Fibroblast of skin of scalp (primary cell): ENCODE measurements at places on chromosomes 1 and 21.

DNA sequence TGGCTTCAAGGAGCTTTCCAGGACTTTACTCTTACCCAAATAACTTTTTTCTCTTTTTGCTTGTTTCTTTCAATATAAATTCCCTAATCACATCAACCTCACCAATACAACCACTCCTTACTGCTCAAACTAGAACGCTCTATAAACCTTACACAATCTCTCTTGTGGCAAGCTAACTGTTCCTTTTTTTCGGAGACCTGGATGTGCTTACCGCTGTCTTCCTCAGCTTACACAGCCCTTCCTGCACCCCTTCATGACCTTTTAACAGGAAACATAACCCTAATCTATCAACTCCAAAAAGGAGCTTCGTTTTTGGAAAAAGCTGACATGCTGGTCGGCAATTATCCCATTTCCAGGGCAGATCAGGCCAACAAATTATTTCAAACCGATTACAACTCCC is 24.1 kb upstream of the SLC2A5 start:
- DNase-seq: no peak

- no peak for DNase-seq
These were observed 420 bp upstream of the DCDC2B start for GRCh38 chr1:32208469-32208868.

- peak; percentile 26 for DNase-seq
These were observed 1530.9 kb upstream of the B3GALT2 start for GRCh38 chr1:194717334-194717733.

DNA sequence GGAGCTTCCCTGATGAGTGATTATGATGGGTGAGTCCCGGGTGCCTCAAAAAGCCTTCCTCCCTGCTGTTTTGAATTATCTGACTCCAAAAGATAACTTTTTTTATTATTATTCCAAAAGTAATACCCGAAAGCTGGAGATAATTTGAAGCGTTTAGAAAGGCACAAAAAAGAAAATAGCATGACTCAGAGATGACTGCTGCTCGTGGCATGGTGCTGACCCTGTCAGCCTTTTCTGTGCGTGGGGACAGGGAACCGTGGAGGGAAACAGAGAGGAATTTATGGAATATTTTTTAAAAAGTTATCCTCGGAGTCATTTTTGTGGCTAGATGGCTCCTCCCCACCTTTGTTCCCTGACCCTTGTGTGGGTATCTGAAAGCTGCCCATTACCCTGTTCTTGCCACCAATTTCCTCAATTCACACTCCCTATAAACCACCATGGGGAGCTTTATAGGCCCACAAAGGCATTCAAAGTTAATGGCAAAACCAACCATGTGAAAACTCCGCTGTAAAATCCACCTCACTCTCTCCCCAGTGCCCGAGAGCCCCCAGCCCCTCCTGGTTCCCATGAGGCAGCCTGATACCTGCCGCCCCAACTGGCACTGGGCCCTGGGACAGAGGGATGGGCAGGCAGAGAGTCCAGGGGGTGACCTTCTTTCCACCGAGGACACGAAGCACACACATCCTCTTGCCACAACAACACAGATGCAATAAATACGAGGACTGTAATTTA is 37.5 kb downstream of the IGSF21 start:
- DNase-seq: peak; percentile 71

DNA sequence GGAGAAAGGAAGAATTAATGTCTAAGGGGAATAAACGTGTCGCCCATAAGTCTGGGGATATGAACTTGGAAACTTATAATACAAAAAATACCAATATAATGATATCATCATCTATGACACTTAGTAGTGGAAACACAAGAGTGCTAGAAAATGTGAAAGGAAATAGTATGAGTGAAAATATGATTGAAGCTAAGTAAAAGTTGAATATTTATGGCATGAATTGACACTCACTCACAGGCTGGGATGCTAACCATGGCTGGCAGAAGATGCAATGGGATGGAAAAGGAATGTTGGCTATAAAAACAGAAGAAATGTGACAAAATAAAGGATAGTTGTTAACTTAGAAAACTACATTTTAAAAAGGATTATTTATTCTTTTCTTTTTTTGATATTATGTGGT is 120.1 kb downstream of the XPR1 start:
- peak; percentile 84 for DNase-seq

DNA sequence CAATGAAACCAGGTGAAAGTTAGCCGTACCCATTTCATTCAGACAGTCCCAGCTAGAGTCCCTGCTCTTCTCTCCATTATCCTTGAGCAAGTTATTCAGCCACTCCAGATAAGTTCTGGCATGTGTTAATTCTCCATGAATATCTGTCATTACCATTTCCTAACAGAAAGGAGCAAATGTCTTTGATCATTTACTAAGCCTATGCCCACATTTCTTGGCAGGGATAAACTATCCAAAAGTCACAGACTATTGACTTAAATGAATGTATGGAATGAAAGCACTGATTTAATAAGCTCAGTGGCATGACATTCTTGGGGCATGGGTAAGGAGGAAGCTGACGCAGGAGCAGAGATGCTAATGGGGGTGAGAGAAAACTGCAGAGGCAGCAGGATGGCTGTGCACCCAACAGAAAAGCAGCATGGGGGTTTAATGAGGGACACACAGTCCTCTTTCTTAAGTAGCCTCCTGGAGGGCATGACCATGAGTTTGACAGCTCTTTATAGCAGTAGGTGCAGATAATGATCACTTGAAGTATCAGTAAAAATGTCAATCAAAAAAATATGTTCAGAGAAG is 17.6 kb upstream of the DHCR24 start:
- peak; percentile 93 for DNase-seq
